Ascending aorta (tissue), 2 donors: ENCODE measurements at places on chromosomes 4 and X.

DNA sequence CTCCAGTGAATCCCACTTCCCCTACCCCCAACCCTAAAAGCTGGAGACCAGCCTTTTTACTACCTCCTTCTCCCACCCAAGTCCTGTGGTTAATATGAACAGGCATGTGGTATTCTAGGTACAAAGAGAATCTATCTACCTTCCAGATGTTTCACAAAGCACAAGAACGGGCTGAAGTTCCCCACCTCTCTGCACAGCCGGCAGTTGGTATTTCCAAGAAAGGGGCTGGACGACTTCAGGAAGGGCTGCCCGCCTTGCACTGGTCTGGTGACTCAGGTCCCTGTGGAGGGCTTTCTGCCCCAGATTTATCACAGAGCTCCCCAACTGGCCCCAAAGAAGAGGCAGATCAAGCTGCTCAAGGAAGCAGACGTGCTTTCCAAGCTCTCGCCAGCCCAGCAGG is 4.5 kb downstream of the FAM47E start:
- no peak for DNase-seq

DNA sequence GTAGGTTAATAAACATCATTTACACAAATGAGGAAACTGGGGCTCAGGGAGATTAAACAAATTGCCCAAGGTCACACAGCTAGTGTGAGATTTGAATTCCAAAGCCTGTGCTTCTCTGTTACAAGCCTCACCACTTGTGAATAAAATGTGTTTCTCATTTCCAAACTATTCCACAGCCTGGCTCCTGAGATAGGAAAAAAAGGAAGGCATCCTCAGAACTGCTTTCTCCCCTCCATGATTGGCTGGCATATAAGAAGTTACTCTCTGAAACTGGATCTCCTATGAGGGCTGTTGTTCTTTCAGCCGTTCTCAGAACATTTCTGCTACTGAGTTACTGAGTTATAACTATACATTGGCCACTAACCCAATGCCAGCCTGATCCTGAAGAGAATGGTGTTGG is 237.9 kb downstream of the MAML3 start:
- no peak for DNase-seq

- no peak for DNase-seq
These were observed 255.1 kb downstream of the C4orf33 start for GRCh38 chr4:129350834-129351721.

DNA sequence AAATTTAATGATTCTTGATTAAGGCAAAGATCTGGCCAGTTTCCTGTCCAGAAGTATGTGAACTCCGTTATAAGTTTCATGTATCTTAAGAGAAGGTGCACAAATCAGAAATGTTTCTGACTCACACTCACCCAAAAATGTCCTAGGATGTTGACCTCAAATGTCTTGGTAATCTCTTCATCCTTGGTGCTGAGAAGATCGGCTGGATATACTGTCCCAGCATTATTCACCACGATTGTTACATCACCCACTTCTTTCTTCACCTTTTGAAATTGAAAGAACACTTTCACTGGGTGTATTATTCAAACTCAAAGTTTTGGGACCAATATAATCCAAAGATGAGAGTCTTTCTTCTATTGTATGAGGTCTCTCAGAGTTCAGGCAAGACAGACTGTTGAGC is 5.7 kb downstream of the HSD17B13 start:
- no peak for DNase-seq

DNA sequence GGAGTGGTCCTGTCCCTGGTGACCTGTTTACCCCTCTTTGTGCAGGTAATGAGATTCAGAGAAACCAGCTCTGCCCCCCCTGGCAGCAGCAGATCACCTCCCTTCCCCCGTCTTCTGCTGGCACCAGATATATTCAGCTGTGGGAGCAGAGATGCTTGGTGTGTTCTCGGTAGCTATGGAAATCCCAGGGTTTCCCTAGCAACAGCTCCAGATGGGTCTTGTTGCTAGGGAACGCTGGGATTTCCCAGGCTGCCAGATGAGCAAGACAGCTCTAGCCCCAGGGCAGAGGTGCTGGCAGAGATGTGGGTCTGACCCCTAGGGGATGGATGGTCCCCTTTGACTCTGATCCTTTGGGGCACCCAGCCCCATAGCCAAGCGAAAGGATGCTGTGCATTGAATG is 20.2 kb downstream of the CETN2 start:
- DNase-seq: no peak

- no peak for DNase-seq
These were observed at the start of gene PLAC8 for GRCh38 chr4:83114576-83114975. TSS of gene PLAC8 (minus strand) at chr4:83114729. CDS start at chr4:83107921, 6,808 bp downstream.

DNA sequence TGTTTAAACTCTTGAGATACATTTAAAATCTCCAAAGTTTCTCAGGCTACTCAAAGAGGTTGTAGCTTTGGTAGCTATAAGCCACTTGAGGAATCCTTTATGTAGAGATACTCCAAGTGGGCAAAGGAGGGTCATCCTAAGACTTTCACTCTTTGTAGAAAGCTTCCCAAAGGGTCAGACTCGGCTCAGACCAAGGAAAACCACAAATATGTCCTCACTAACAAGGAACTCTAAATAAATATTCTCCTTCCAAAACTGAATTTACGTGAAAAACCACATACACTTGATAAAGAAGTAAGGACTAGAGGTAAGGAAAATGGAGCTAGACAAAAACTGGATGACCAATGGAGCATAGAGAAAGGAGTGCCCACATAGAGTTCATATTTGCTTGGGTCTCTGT is 41.7 kb upstream of the DDX60 start:
- no peak for DNase-seq

DNA sequence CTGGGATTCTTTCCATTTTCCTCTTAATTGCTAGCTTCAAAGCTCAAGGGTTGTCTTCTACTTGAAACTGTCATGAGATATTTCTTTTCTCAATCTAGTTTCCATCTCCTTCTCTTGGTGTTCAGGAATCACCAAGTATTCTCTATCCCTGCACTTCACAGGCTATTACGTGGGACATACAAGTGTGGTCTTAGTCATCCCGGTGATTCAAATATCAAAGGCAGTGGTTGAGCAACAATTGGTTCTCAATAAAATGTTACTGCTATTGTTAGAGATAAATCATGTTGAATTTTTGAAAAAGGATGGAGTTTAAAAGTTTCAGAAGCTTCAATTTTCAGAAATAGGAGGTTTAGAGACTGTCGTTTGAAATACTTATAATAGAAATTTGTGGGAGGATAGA is 812.9 kb downstream of the FSTL5 start:
- DNase-seq: no peak

DNA sequence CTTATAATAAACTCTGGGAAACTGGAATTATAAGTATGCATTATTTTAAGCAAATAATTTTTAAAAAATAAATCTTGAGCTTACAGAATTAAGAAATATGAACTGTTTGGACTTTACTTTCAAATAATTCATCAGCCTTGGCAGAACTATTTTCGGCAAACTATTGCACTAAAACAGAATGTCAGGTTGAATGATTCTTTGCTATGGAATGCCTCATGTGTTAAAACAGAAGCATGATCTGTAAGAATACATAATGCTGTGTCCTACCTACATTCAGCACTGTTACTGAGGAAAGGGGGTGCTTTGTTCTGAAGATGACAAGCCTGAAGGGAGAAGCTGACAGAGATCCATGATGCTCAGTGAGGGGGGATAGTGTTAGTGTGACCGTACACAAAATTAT is 55.6 kb upstream of the EXOC1L start:
- no peak for DNase-seq

- DNase-seq: no peak
These were observed 132.3 kb downstream of the CBR4 start for GRCh38 chr4:168877511-168878491.

DNA sequence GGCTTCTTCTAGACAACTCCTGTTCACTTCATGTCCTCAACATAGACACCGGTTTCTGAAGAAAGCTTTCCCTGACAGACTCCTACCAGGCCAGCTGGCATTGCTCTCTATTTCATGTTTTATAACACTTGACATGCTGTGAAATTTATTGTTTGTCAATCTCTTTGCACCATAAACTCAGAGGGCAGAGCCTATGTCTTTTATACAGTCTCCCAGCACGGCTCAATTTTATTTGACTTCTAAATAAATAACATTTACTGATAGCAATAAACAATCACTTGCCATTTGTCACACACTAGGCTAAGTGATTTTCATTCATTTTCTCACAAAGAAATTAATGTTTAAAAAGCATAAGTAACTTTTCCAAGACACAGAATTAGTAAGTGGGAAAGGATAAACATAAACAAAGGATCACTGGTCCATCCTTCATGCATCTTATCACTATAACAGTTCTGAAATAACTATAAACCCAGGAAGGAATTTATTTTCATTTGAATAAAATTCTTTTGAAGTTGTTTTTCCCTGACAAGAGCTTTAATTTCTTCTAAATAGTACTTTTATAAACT is 577.6 kb downstream of the TECRL start:
- DNase-seq: no peak

GRCh38 chr4:10051517-10052135 is 30.3 kb upstream of the SLC2A9 start:
- no peak for DNase-seq

DNA sequence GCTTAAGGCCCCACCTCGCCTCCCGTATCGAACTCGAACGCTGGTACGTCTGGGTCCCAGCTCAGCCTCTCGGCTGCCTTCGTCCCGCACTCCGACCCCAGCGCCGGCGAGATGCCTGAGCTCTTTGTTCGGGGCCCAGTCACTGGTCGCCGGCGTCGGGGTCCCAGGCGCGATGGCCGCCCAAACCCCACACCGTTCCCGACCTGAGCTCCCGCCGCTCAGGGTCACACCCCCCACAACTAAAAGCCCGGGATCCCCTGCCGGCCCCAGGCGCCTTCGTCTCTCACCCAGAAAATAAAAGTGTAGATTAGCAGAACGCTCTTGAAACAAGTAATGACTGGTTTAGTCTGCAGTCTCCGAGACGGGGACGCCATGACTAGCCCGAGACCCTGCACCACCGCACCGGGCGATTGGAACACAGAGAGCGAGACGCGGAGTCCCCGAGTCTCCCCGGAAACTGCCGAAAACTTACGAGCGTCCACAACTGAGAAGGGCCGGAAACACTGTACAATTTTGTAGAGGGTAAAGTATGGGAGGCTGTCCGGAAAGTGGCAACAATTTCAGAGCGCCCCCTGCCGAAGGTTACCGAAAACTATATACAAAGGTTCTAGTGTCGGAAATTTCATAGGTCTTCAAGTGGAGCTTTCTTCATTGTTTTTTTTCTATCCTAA is at the start of gene TSPAN6:
TSS of gene TSPAN6 (minus strand) at position 486 of the 671 bp plus-strand sequence. CDS start at position 374, 112 bp downstream.
- no peak for DNase-seq

DNA sequence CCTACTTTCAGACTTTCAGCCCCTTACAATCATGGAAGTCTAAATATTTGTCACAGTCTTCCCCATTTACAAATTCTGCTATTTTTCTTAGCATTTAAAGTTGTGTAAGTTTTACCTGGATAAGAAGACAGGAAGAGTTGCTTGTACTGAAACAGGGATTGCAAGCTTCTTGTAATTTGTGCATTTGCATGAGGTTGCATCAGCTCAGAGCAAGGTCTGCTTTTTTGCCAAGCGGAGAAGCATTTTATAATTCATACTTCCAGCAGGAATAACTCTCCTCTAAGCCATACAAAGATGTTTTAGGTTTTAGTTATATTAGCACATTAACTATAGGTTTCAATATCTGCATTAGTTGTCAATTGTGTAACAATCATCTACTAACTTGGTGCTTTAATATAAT is 922.0 kb upstream of the PABPC4L start:
- DNase-seq: no peak

DNA sequence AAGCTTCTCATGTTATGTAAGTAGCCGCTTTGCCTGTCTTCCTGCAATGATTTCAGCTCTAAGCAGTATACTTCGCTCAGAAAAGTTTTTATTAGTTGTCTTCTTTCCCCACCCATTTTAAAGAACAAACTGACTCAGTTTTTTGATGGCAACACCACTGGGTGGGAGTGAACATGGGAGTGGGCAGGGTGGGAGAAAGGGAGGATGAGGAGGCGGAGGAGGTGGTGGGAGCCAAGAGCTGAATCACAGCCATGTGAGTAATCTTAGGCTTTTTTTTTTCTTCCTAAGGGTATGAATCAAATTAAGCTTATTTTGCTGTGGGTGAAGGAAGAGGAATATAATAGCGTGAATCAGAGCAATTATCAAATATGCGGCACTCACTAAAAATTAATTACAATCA is 574.3 kb upstream of the DIPK2B start:
- DNase-seq: no peak

DNA sequence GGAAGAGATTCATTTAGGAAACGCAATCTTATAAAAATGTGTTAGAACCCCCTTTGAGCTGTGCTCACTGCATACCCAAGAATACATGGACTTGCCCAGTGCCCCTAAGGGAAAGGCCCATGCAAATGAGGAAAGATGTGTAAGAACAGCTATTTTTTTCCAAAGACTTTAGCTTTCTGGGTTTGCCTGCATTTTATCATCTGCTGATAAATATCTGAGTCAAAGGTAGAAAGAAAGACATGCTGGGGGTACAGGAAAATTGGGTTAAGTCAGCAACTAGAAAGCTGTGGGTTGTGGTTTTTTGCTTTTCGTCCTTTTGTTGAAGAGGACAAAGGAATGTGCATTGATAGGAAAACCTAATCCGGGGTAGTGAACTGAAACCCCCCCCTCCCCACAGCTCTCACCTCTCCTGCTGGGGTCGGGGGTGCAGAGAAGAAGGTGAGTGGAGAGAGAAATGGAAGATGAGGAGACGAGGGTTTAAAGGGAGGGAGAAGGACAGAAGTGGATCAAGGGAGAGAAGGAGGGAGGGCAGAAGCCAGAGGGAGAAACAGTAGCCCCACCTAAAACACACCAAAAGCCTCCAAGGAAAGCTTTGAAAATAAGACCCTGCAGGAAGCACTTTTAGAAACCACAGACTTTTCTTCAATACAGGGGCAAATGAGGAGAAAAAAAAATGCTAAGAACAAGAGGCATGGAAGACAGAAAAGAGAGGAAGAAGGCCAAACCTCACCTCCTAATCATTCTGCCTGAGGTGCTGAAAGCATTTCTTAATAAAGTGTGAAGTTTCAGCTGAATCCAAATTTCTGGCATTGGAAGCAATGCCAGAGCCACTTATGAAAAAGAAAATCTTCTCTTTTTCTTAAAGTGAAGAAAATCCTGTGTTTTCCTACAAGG is 49.3 kb downstream of the KDR start:
- DNase-seq: no peak

DNA sequence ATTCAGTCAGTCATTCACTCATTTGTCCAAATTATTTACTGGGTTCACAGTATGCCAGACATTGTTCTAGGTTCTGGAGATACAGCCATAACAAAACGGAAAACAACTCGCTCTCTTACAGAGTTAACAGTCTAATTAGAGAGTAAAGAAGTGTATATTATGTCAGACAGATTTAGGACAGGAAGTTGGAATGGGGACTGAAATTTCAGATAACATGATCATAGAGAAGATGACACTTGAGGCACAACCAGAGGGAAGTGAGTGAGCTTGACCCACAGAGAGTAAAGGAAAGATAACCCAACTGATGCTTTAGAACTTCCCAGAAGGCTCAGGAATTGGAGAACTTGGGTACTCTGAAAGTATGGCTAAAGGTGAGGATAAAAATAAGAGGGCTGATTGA is 139.4 kb downstream of the ZAR1 start:
- DNase-seq: no peak

GRCh38 chr4:166816890-166817289 is 417.4 kb downstream of the SPOCK3 start:
- no peak for DNase-seq

- DNase-seq: no peak
These were observed 132.6 kb downstream of the ANAPC4 start for GRCh38 chr4:25509646-25510045.

GRCh38 chr4:153634738-153635353 is 49.2 kb upstream of the TLR2 start:
- no peak for DNase-seq
